WERI-Rb-1 (cell line): ENCODE measurements at places on chromosomes 5 and 9.

DNA sequence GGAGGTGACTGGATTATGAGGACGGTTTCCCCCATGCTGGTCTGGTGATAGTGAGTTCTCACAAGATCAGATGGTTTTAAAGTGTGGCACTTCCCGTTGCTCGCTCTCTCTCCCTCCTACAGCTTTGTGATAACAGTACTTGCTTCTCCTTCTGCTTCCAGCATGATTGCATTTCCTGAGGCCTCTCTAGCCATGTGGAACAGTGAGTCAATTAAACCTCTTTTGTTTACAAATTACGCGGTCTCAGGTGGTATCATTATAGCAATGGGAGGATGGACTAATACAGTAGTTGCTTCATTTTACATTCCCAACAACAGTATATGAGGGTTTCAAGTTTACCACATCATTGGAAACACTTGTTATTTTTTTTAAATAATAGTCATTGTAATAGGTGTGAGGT lies 937.3 kb upstream of the ARRDC3 start:
- DNase-seq: no peak

- peak; percentile 59 for DNase-seq
These were observed 2.4 kb downstream of the SMARCA2 start for GRCh38 chr9:2017331-2018161.

DNA sequence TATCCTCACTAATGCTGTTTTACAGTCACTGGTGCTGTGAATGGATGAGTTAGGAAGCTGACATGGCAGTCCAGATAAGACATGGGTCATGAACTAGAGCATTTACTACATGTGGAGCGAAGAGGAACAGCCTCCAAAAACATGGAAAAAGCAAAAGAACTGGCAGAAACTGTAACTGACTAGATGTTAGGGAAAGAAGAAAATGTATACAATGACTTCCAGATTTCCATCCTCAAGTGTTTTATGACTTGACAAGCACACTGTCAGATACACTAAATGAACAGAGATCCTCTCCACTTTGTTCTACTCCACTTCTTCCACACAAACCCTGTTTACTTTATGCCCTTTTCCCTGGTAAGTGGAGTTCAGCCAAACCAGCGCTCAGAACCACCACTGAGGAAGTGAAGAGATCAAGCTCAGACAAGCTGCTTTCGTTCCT lies 11.5 kb downstream of the HMGCS1 start:
- DNase-seq: no peak

DNA sequence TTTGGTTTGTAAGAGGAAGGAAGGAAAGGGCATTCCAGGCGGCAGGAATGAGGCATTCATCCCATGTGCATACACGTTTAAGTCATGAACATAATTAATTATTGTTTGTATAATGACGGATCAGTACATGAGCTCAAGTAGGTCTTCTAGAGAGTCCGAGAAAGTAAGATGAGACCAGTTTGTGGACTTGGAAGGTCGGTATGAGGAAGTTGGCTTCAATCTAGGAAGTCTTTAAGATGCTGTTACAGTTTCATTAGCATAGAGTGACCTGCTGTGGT lies 2.1 kb downstream of the GTF3C4 start:
- DNase-seq: no peak

GRCh38 chr9:124448019-124448418 lies 2.2 kb upstream of the ADGRD2 start:
- DNase-seq: no peak

- no peak for DNase-seq
These were observed 41.3 kb downstream of the ROR2 start for GRCh38 chr9:91908746-91909145.

DNA sequence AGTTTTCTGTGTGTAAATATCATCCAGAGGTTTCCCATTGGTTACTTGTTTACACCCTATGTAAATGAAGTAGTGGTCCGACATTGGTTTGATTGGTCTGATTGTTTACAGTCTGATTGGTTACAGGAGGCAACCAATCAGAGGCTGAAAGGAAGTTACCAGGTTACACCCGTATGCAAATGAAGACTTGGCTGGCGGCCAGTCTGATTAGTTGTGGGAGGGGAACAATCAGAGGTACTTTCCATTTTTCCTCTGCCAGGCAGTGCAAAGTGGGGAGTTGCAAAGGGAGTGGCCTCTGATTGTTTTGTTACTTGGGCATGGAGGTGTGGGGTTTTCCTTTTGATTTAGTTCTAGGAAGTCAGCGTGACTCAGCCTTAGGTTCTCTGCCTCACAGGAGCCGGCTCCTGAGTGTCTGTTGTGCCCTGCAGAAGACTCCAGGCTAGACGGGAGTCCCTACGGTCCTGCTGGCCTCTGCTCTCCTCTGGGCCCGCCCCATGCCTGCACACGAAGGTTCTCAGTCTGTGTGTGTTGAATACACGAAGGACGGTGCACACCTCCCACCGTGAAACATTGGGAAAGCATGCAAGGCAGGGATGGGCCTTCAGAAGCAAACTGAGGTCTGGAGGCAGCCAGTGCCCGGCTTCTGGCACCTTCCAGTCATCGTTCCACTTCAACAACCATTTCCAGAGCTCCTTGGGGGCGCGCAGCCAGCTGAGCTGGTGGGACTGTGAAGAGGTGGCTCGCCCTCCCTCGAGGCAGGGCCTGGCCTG lies 42.9 kb downstream of the OLFM1 start:
- no peak for DNase-seq

DNA sequence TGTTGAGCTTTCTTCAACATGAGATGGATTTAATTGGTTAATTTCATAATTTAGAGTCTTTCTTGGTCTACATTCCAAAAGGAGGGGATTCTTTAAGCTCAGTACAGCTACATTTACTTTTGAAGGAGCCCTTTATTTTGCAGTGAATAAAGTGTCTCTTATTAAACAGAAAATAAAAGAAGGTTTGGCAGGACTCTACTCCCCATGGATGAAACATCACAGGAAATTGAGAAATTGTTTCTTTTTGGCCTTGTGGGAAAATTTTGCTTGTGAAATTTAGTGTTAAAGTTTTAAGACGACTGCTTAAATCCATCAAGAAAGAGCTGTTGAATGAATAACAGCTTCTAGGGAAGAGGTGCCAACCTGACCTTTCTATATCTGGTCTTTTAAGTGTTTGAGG lies 187.7 kb downstream of the NTRK2 start:
- no peak for DNase-seq

GRCh38 chr5:135481387-135481786 lies 29.2 kb upstream of the TIFAB start:
- no peak for DNase-seq

- DNase-seq: no peak
These were observed 6.2 kb downstream of the OBP2A start for GRCh38 chr9:135552021-135552697.

DNA sequence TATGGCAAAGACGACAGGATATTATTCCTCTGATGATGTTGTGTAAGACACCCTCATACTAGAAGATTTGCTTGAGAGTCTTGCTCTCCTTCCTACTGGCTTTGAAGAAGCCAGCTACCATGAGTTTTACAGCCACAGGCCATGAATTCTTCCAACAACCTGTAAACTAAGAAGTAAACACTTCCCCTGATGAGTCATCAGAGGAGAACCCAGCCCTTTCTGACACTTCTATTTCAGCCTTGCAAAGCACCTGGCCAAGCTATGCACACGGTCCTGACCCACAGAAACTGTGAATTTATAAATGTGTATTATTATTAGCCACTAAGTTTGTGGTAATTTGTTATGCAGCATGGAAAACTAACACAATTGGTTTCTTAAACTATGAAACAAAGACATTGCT lies 288.8 kb upstream of the ADAMTSL1 start:
- DNase-seq: no peak

DNA sequence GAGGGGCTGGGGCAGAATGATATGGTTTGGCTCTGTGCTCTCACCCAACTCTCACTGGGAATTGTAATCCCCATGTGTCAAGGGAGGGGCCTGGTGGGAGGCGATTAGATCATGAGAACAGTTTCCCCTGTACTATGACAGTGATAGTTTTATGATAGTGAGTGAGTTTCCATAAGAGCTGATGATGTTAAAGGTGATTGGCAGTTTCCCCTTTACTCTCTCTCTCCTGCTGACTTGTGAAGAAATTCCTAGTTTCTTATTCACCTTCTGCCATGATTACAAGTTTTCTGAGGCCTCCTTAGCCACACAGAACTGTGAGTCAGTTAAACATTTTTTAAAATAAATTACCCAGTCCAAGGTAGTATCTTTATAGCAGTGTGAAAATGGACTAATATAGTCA lies 120.4 kb upstream of the CDH9 start:
- no peak for DNase-seq

DNA sequence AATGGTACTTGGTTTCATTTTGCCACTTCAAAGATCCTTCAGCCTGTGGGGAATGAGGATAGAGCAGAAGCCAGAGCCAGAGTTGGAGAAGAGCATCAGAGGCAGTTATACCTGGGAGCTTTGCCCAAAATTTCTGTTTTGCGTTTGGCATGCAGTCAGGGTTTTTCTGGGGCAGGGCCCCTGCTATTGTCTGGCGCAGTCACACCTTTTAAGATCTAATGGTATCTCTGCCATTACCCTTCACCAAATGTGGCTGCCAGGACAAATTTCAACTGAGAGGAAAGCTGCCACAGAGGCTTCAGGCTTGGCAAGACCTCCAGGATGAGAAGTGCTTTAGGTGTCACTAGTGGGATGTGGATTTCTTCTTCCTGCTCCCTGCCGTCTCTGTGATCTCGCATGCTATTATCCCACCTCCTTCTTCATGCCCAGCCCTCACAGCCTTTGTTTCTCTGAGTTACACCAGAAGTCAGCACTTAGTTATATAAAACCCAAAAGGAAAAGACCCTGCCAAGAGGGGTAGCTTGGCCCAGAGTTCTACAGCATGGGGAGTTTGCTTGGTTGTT lies 357.0 kb downstream of the TLE4 start:
- DNase-seq: no peak

DNA sequence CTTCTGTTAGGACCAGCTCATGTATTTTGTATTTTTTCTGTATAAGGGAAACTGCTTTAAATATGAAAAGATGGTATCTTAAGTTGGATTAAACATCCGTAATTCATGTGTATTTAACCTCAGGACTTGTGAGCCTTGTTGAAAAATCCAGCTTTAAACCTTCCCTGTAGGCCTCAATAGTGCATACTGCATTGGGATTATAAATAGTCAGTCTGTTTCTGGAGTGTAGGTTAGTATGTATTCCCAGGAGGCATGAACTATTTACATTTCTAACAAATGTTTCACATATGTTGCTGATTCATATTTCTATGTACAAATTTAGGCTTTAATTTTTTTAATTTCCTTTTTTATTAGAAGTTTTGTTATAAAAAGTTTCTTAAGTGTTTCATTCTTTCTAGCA lies 137.9 kb upstream of the GRHPR start:
- DNase-seq: no peak

DNA sequence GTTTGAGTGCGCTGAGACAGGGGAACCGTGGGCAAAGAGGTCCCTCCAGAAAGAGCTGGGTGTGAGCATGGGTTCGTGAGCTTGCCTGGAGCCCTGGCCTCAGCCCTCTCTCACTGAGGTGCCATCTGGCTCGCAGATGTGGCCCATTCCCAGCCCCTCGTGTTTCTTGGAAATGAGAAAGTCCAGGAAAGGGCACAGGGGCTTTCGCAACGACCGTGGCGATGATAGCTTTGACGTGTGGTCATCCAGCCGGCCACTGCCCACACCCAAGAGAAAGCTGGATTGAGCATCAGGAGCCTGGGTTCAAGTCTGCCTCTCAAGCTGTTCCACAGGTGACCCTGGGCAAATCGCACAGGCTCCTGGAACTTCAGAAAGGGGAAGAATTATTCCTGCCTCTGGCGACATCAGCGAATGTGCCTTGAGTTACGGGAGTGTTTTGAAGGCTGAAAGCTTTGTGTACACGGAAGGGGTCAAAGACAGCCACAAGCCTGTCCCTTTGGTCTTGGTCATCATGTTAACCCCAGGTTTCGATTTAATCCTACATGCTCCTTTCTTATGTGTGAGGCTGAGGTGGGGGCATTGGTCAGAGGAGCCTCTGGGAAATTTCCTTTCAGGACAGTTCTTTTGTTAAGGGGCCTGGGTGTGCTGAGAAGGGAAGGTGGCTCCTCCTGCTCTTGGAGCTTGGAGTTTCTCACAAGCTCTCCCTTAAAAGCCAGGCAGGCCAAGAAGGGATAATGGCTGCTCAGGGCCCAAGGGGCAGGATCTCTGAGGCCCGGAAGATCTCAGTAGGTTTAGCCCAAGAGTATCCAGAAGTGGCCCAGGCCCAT lies 41.7 kb upstream of the IL17B start:
- no peak for DNase-seq

DNA sequence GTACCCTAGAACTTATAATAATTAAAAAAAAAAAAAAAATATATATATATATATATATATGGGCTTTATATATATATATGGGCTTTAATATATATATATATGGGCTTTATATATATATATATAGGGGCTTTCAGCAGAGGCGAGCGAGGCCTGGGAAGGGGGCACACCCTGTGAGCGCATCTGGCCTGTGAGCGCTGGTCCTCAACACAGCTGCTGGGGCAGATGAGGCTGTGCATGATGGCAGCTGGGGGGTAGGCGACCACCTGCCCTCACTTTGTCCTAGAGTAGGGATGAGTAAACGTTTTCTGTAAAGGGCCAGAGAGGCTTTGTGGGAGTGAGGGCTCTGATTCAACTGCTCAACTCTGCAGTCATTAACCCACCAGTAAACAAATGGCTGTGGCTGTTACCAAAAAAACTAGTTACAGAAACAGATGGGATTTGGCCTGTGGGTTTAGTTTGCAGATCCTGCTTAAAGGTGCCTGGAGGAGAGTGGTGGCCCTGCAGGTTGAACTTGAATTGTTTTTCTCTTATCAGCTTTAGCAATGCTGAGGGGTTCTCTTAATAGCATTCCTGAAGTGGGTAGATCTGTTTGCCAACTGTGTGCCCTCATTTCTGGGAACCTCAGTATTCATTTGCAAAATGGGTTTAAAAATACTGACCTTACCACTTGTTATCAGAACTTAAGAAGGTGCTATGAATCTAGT lies 88.1 kb upstream of the EPB41L4B start:
- DNase-seq: no peak

GRCh38 chr9:133113949-133114885 lies 6.8 kb downstream of the RALGDS start:
- peak; percentile 90 for DNase-seq

DNA sequence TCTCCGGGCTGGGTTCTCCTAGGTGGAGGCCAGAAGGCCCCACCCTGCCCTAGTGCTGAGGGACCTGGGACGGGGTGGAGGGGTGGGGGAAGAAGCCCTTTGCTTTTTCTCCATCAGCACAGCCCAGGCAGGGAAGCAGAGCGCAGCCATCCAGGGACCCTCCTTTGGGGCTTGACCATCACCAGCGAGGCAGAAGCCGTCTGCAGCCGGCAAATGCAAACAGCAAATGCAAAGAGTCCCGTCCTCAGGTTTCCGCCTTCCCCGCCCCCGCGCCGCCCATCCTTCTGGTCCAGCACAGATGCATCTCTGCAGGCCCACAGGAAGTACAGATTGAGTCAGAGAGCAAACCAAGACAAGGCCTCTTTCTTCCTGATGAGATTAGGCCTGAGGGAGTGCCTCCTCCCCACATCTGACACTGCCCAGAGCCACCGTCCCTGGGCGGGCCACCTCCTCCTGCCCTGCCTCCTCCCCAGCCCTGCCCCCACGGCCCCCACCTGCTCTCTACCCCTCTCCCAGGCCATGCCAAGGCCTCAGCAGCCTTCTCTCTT lies 23.4 kb downstream of the CORO2A start:
- peak; percentile 91 for DNase-seq
